ENCODE measurements at places on chromosomes 1 and 21.

DNA sequence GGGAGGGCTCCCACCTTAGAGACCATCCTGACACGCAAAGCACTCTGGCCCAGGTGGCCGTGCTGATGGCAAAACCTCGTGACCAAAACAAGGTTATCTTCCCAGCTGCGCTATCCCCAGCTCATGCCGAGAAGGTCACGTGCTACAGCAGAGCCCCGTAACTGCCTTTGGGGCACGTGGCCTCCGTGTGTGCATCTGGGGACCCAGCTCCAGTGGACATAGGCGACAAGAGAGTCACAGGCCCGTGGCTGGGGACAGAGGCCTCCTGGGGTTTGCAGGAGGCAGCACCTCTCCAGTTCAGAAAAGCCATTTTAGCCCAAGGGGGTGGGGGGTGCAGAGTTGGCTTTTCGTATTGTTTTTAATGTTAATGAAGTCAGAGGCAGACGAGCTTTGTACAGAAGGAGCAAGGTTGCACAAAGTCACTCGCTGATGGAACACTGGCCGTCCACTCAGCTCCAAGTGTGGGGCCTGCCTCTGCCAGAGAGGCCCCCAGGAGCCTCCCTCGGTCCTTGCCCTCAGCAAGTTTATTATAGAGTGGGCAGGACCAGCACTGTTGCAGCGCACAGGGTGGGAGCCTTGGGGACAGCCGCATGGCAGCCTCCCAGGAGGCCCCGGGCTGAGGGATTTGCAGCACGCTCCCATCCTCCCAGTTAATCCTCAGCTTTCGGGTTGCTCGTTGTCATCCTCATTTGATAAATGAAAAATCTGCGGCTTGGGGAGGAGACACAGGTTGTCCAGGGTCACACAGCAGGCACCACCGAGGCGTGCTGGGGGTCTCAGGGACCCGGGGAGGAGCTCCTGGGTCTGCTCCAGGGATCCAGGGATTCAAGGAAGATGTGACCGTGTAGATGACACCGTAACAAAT is 8.0 kb upstream of the PDE9A start:
- no peak for DNase-seq

- DNase-seq, result no peak
These were observed 205.2 kb downstream of the ASTN1 start for GRCh38 chr1:176959191-176959820.

DNA sequence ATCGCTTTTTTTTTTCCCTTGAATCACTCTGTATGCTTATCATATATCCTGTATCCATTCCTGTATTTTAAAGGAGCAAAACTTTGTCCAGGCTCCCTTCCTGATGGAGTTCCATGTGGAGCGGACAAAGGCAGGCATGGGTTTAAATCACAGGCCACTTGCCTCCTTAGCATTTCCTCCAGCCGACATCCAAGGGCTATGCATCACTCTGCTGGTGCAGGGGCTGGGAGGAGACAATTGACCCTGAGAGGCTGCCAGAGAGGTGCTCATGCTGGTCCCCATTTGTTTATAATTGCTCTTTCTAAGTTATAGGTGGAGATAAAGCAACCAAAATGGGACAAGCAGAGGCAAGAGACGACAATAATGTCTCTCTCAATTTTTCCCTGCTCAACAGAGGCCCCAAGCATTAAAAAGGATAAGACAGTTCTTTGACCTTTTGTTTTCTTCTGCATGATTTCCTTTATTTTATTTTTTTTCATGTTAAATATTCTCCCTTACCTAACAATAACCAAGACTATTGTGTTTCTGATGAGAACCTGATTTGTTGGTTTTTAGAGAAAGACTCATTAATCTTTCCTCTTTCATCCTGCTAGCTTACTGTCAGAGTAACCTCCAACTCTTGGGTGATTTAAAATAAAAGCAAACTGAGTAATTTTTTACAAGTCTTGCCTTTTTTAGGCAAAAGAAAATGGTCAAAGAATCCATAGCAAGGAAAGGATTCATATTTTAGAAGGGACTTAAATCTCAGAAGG is 353.7 kb downstream of the ADGRL2 start:
- no peak for DNase-seq

DNA sequence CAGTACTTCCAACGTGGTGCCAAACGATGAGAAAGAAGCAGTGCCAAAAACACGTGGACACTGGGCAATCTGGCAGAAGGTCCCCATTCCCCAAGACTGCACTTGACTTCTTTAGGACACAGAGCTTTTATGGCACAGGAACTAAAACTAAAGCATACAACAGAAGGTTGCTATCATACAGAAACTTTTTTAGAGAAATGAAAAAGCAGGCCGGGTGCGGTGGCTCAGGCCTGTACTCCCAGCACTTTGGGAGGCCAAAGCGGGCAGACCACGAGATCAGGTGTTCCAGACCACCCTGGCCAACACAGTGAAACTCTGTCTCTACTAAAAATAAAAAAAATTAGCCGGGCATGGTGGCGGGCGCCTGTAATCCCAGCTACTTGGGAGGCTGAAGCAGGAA is 43.0 kb downstream of the GNB1 start:
- DNase-seq, result no peak

- no peak for DNase-seq
These were observed 53.3 kb upstream of the POGK start for GRCh38 chr1:166785987-166786386.

DNA sequence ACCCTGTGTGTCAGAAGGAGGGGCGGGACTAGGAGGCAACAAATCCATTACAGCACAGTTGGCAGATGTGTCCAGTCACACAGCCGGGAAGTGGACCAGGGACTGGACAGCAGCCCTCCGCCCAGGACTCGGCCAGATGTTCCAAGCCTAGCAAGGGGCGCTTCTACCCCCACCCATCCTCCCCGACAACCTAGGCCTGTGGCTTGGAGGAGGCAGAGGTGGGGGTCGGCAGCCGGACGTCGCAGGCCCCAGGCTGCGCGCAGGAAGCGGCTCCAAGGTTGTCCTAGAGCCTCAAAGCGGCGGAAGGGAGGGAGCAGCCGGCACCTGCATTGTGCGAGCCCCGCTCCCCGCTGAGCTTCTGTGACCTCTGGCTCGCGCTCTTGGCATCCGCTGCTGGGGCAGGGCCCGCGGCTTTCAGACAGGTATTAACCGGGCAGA is 20.6 kb upstream of the MYCL start:
- DNase-seq, result no peak

DNA sequence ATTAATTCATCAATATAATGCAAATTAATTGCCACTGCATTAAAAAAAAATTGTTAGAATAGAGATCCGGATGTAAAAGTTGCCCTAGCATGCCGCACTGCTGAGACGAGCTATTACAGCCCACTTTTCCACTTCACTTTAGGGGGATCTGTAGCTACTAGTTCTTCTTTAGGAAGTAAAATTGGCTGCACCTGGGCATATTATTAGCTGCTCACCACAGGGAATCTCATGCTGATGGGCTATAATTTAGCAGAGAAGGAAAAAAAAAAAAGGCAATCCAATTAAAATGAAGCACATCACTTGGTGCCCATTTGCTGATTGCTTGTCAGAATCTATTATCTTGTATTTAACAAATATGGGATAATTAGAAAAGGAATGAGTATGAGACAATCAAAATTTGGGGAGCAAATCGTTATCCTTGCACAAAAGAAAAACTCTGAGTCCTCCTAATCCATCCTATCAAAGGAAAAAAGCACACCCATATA is 233.4 kb downstream of the DSCAM start:
- no peak for DNase-seq

DNA sequence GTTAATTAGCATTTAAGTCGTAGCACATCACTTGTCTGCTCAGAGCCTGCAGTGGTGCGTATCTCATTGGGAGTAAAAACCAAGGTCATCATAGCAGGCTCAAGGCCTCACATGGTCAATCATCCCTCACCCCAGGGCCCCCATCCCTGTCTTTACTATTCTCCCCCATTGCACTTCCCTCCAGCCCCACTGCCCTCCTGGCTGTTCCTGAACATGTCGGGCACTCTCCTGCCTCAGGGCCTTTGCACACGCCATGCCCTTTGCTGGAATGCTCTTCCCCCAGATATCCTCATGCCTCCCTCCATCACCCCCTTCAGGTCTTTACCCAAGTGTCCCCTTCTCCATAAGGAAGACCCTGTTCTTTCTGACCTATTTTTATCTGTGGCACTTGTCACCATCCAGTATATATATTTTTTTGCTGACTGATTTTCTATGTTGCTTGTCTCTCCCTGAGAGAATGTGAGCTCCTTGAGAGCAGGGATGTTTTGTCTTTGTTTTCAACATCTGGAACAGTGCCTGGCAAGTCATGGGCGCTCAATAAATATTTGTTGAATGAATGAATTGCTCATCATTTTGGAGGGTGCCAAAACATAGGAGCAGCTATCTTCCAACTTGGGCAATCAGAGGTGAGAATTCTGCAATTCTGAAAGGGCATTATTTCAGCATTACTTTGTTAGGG is 74.1 kb upstream of the POU3F1 start:
- no peak for DNase-seq

DNA sequence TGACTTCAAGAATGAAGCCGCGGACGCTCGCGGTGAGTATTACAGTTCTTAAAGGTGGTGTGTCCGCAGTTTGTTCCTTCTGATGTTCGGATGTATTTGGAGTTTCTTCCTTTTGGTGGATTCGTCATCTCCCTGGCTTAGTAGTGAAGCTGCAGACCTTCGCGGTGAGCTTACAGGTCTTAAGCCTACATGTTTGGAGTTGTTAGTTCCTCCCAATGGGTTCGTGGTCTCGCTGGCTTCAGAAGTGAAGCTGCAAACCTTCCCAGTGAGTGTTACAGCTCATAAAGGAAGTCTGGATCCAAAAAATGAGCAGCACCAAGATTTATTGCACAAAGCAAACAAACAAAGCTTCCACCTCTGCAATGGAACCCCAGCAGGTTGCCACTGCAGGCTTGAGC is 14.7 kb downstream of the LDLRAD1 start:
- DNase-seq, result no peak

- no peak for DNase-seq
These were observed 516.6 kb downstream of the SMYD3 start for GRCh38 chr1:245990315-245991022.

DNA sequence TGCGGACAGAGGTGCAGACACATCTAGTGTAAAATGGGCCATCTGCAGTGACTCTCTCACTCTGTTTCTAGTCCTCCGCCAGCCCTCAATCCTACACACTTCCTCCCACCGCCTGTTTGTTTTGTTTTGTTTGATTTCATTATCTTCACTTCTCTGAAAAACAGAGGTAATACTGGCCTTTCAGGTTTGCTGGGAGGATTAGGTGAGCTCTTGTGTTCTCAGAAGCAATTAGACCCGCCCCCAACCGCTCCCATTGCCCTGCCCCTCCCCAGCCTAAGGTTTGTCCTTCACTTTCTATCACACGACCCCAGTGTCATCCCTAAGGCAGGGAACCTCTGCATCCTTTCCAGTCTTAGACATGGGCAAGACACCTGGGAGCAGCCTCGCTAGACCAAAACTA is 43.2 kb upstream of the TACSTD2 start:
- no peak for DNase-seq

DNA sequence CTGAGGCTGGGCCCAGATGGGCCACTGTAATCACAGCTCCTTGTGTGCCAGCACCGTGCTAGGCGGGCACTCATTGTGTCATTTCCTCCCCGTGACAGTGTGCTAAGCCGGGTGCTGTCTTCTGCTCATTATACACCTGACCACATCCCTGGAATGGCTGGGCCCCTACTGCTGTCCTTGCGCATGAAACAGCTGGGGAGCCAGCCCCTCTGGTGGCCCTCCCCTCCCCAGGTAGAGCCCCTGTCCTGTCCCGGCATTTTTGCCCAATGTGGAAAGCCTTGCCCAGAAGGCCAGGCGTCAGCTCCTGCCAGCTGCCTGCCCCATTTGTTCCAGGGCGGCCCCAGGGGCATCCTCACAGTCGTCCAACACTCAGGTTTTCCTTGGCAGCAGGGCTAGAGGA is 107.4 kb upstream of the CASZ1 start:
- no peak for DNase-seq

Measured in T-helper 1 cell (primary cell).